CD4-positive, alpha-beta memory T cell (primary cell): ENCODE measurements at places on chromosomes 4 and X.
A peak's percentile ranks its signal among the peaks of the same experiment; 100 is the strongest.

DNA sequence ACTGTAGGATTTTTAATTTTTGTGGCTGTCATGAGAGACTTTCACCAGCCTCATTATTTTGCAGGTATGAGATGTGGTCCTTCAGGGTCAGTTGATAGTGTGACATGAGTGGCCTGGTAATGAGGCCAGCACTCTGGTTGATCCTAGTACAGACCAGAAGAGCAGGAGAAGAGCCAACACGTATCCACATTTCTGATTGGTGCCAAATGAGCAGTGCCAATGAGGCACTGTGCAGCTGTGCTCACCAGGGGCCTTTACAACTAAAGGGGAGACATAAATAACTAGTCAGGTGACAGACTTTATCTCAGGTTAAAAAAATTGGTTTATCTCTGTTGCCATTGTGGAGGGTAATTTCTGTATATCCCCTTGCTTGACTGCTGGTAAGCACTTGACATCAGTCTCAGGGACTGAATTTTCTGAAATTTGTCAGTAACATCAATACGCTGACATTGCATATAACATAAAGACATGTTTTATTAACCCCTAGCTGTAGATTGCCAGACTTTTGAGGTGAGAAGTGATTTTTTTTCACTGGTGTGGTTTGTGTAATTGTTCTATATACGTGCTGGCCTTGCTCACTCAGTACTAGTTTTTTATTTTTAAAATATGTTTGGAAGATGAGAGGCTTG lies 101.2 kb downstream of the AFF1 start:
- no peak for DNase-seq

DNA sequence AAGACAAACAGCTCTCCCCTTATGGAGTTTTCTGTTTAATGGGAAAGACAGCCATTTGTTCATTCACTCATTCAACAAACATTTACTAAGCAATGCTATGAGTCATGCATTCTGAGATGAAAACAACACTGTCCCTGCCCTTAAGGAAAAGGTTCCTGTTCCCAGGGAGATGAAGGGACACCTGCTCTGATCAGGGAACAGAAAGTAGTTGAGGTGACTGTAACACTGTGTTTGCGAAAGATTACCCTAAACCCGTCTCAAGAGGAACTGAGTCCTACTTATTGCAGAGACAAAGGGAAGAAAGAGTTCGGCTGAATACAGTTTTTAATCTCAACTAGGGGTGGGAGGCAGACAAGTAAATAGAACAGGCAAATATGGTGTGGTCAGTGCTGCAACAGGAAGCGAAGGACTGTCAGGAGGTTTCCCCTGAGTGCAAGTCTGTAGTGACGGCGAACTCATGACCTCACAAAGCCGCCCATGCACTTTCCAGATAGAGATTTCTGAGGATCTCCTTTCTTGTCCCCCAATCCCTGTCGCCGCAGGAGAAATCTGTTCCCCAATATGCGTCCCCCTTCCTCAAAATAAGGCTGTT lies 712 bp downstream of the STX18 start:
- peak; percentile 9 for DNase-seq

GRCh38 chr4:6733358-6734164 lies 17.6 kb downstream of the BLOC1S4 start:
- DNase-seq = no peak

DNA sequence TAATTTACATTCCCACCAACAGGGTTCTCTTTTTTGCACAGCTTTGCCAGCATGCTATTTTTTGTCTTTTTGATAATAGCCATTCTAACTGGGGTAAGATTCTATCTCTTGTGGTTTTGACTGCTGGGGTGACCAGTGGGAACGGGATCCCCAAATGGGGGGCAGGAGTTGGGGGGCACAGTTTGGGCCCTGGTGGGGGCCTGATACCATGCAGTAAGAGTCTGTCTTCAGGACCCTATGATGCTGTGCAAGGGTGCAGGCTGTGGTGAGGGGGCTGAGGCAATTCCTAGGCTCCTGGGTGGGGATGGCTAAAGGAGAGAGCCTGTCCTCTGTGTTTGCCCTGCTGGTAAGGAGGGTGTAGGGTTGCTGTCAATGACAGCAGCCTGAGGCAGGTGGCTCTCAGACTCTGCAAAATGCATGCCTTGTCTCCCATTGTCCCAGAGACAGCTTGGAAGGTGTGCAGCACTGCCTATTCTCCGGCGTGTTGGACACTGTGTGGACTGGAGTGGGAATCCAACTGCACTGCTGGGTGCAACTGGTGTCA lies 172.7 kb upstream of the ARHGAP24 start:
- no peak for DNase-seq

GRCh38 chr4:118338518-118338917 lies 14.3 kb downstream of the PRSS12 start:
- DNase-seq = no peak
